ENCODE measurements at places on chromosomes 5 and 9. TPM values are rescaled to one million over a fixed set of nuclear protein-coding genes. Genes with fewer than 3 reads are reported as not detected.

DNA sequence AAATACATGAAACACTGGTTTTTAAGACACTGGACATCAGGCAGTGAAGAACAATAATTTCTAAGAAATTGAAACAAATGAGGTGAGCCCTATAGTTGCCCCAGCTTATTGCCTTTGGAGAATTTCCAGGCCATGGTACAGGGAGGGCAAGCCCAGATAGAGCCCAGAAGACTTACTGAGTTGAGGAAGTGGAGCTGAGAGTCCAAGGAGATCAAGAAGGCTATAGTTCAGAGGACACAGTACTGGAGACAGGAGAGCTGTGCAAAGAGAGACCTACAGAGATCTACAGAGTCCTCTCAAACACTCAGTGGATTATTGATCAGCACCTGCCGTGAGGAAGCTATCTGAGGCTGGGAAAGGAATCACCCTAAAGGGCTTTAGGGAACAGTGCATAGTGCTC, 112.6 kb downstream of the GALNT10 start:
- no peak for DNase-seq

DNA sequence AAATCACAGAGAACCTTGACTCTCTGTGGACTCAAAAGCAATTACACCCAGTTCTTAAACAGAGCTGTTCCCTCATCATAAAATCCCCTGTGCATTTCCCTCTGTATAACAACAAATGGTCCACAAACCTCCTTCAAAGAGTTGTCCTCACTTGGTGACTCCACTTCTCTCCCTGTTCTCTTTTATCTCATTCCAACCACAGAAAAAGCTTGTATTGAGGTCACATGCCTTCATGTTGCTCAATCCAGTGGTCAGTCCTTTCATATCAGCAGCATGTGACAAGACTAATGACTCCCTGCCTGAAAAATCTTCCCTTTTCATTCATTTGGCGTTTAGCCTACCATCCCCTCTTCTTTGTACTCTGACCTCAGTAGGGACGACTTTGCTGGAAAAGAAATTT, 158.0 kb downstream of the DEPDC1B start:
- peak; percentile 10 for DNase-seq

DNA sequence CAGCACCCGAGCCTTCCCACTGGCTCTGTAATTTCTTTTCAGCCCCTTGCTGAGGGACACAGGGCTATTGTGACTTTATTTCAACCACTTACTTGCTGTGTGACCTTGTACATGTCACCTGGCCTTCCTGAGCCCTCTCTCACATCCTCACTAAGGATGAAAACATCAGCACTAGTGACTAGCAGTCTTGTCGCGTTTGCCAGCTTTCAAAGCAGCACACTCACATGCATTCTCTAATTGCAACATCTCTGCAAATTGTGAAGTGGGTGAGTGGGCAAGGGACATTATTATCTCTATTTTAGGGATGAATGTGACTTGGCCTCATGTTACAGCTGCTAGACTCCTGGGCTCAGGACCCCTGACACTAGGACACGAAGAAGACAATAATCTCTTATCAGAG, 144.5 kb downstream of the SEC61B start:
- no peak for DNase-seq

GRCh38 chr5:103216137-103216536, 42.4 kb upstream of the MACIR start:
- DNase-seq: no peak

IFNA2 gene
- total RNA-seq: not detected

DNA sequence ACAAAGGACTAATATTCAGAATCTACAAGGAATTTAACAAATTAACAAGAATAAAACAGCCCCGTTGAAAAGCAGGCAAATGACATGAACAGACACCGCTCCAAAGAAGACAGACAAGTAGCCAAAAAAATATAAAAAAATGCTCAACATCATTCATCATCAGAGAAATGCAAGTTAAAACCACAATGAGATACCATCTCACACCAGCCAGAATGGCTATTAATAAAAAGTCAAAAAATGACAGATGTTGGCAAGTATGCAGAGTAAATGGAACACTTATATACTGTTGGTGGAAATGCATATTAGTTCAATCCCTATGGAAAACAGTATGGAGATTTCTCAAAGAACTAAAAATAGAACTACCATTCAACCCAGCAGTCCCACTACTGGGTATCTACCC, 302.7 kb upstream of the RGMB start:
- DNase-seq: no peak

All from kidney epithelial cell (primary cell).